ENCODE measurements at places on chromosomes 3 and 15.

DNA sequence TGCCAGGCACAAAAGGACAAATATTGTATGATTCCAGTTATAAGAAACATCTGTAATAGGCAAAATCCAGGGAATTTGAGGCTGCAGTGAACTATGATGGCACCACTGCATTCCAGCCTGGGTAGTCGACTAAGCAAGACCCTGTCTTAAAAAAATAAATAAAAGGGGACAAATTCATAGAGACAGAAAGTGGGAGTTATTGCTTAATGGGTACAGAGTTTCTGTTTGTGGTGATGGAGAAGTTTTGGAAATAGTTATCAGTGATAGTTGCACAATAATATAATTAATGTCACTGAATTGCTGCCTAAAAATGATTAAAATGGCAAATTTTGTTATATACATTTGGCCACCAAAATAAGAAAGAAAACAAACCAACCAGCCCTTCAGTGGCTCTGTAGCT is 27.6 kb upstream of the CNBP start:
- DNase-seq = no peak

- no peak for DNase-seq
Observed at GRCh38 chr15:86266896-86267484, 187.3 kb downstream of the AGBL1 start.

GRCh38 chr15:55999658-56000057 is 6.2 kb upstream of the NEDD4 start:
- no peak for DNase-seq

DNA sequence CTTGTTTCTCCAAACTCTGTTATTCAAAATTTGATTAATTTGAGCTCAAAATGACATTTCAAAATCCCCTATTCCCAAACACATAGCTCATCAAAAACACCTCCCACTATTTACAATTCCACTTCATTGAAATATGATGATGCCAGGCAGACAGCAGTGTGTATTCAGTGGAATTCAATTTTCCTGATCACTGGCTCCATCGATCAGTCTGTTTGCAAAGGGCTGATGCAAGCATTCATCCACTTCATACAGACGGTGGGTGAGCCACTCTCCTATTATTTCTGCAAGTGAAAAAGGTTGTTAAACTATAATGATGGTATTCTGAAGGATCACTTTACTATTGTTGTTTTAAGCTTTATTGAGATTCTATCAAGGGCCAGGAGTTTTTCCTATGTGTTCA is 90.7 kb downstream of the RTP4 start:
- DNase-seq = no peak

- DNase-seq = no peak
Observed at GRCh38 chr3:127598841-127599570, 795 bp downstream of the MCM2 start.

DNA sequence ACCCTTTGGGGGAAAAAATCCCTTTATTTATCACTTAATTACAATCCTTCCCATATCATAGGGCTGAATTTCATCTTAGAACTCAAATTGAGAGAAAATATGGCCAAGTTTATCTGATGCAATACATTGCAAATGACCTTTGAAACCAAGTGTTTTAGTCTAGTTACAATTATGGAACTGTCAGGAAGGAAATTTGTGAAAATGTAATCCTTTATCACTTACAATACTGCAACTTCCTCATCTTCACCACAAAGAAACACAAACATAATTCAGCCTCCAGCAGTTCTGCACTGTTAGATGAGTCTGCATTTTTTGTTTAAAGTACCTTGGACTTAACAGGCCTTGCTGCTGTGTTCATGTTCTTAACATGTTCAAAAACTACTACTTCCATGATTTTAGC is 4.6 kb downstream of the CCPG1 start:
- no peak for DNase-seq

DNA sequence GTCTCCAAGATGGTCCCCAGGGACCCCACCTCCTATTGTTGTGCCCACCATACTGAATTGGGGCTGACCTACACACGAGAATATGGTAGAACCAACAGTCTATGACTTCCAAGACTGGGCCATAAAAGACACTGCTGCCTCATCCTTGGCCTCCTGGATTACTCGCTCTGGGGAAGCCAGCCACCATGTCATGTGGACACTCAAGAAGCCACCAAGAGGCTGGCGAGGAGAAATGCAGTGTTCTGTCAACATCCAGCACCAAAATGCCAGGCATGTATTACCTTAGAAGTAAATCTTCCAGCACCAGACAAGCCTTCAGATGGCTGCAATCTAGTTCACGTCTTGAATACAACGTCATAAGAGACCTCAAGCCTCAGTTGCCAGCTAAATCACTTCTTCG is 17.1 kb upstream of the TPM1 start:
- no peak for DNase-seq

- no peak for DNase-seq
Observed at GRCh38 chr3:4583416-4583815, 90.3 kb downstream of the ITPR1 start.

DNA sequence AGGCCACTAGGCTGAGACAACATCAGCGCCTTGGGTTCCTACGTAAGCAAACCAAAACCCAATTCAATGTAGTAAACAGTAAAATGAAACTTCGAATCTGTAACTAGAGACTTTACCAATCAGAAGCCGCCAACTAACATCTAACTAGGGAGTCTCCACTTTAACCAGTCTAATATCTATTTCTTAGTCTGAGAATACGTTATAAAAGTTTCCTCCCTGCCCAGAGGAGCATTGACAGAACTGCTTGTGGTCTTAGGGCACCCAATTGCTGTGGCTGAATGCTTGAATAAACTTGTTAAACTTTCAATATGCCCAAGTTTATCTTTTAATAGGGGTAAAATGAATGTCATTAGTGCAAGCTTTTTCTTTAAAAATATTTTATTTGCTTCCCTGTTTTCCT is 4.3 kb downstream of the CP start:
- DNase-seq = no peak

GRCh38 chr3:71303627-71304200 is 279.8 kb downstream of the FOXP1 start:
- no peak for DNase-seq

- no peak for DNase-seq
Observed at GRCh38 chr3:142366434-142366833, 81.4 kb downstream of the XRN1 start.

GRCh38 chr15:68574046-68574445 is 4.7 kb upstream of the CORO2B start:
- no peak for DNase-seq

- no peak for DNase-seq
Observed at GRCh38 chr3:69692761-69693160, 46.5 kb upstream of the MITF start.

- peak; percentile 27 for DNase-seq
Observed at GRCh38 chr3:71862371-71863140, 77.6 kb upstream of the PROK2 start.

DNA sequence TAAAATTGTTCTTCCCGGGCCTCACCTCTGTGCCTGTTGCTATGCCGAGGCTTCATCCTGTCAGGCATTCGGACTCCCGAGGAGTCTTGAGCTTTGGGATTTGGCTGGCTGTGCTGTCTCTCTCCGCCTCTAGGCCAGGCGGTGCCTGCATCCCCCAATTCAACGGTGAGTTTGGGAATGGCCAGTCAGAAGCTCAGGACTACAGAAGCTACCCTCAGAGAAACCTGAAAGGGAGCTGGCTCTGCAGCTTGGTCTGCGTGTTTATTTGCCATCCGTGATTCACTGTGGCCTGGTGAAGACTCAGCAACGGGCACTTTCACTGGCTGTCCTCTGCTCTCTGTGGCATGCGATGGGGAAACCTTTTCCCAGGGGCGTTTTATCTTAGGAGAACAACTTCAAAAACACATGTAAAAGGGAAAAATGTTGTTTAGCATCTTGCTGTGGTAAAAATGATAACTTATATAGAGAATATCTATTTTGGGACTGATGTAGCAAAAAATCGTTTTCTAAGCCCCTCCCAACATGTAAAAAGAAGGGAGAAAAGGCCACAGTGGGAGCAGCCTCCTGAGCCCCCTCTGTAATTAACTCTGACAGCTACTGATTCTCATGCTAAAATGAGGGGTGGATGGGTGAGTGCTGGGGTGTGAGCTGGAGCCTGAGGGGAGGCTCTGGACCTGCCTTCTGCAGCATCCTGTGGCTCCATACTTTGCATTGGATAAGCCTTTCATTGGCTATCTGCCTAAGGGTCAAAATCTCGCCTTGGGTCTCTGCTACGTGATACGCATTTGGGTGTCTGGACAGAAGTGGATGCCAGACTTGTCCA is 103.4 kb upstream of the KLHL25 start:
- DNase-seq = no peak

DNA sequence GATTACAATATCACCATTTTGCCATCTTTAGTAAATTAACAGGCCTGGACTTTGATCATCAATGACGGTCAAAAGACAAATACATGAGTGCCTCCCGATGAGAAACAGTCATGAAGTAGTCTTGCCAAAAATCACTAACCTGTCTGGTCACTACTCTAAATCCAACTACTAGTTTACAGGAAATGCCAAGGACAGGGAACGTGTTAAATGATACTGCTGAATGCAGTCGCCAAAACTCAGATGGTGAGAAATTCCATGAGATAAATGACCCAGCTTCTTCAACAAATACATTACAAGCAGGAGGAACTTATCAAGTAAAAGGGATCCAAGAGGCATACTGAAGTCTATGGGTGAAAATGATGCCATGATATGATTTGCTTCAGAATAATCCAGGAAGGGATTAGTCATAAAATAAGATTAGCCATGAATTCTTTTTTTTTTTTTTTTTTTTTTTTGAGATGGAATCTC is 35.8 kb upstream of the ATP13A3 start:
- no peak for DNase-seq

DNA sequence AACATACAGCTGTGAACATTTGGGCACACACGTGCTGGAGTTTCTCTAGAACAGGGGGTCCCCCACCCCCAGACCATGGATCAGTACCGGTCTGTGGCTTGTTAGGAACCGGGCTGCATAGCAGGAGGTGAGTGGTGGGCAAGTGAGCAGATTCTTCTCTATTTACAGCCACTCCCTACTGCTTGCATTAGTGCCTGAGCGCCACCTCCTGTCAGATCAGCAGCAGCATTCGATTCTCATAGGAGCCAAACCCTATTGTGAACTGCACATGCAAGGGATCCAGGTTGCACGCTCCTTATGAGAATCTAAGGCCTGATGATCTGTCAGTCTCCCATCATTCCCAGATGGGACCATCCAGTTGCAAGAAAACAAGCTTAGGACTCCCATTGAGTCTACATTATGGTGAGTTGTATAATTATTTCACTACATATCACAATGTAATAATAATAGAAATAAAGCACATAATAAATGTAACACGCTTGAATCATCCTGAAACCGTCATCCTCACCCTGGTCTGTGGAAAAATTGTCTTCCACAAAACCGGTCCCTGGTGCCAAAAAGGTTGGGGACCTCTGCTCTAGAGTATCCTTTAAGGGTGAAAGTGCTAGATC is 25.8 kb downstream of the CHRM5 start:
- no peak for DNase-seq

DNA sequence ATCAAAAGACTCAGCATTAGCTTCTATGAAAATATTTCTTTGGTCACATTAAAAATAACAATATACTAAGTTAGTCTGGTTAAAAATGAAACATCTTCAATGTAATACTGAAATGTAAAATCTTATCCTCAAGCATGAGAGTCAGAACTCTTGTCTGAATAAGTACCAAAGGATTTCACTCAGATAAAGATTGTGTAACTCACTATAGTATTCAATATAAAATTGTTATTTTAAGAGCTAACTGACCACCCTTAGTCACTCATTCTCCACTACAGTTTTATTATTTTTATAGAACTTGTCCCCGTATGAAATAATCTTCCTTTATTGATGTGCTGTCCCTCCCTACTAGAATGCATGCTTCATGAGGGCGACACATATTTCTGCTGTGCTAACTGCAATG is 426.3 kb downstream of the MECOM start:
- DNase-seq = no peak

GRCh38 chr15:73648014-73648295 is 14.8 kb upstream of the NPTN start:
- DNase-seq = no peak

- DNase-seq = no peak
Observed at GRCh38 chr3:126997455-126998038, 14.6 kb downstream of the PLXNA1 start.

GRCh38 chr3:154642145-154642544 is 212.2 kb upstream of the GPR149 start:
- no peak for DNase-seq

DNA sequence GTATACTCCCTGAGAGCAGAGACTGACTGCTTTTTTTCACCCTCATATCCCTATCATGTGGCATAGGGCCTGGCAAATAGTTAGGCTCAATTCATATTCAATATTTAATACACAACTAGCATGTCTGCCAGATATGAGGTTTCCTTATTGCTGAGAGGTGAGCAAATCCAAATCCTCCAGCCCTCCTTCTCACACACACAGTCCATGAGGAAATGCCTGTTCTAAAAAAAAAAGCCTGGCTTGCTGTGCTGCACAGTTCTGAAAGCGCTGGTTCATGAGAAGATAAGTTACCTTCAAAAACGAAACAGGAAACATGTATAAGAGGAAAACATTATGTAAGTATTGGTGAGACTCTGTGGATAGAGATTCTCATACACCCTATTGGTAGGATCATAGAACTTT is 15.5 kb upstream of the ACAP2 start:
- no peak for DNase-seq

DNA sequence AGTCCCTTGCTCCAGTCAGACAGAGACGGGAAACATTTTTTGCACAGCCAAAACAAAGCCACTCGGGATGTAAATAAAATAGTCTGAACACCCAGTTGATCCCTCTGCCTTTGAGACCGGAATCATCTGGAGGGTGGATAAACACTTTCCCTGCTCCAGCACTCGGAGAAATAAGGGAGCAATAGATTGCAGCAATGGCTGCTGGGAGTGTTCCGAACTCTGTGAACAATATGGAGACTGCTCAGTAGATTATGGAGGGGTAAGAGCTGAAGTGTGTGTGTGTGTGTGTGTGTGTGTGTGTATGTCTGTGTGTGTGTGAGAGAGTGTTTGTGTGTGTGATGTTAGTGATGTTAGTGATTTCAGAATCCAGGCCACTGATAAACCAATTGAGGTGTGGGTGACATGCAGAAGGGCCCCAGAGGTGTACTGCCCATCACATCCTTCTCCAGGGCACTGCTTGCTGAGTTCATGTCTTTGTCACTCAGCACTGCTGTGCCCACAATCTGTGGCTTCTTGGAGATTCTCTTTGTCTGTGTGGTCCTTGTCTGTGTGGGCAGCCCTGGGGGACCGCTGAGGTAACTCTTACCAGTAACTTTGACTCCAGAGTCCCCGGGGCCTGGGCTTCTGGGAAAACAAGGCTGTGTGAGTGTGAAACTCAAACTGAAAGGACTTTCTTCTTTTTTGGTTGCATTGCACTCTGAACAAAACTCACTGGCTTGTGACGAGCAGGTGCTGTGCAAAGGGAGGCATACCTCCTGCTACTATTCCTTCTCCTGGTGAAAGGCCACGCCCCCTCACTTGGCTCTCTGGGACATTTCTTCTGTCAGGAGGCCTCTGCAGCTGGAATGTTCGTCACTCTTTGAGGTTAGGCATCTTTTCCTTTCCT is 23.0 kb downstream of the CRYGS start:
- DNase-seq = no peak

- DNase-seq = no peak
Observed at GRCh38 chr3:103918336-103918735, 1448.4 kb upstream of the ALCAM start.

Data from GM04503 (cell line).